ENCODE measurements at places on chromosomes 1 and 21.
A peak's percentile ranks its signal among the peaks of the same experiment; 100 is the strongest.

DNA sequence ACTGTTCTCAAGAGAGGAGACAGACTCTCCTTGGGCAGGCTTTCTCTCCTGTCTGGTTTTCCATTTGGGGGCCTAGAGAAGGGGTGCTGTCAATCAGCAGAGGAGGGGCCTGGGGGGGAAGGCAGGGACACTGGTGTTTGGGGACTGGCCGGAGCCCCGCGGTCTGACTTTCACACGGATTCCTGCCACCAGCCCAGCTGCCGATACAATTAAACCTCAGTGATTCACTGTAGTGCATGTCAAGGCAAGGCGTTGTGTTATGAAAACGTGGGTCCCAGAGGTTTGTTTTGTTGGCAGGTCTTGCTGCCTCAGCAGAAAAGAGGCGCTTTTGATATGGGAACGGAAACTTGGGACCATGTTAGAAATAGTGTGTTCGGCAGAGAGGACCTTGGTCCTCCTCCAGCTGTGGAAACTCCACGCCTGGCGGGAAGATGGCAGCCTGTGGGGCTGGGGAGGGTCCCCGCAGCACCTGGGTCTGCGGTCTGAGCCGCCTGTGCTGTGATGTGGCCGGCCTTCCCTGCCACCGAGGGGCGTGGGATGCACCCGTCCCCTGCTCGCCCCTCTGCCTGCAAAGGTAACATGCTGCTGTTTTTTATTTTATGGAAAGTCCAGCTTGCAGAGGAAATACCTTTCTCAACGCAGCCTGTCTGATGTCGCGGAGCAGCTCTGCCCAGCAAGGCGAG is 47.6 kb downstream of the SPSB1 start:
- no peak for DNase-seq

GRCh38 chr1:27275696-27276095 is 41.3 kb downstream of the WDTC1 start:
- no peak for DNase-seq

DNA sequence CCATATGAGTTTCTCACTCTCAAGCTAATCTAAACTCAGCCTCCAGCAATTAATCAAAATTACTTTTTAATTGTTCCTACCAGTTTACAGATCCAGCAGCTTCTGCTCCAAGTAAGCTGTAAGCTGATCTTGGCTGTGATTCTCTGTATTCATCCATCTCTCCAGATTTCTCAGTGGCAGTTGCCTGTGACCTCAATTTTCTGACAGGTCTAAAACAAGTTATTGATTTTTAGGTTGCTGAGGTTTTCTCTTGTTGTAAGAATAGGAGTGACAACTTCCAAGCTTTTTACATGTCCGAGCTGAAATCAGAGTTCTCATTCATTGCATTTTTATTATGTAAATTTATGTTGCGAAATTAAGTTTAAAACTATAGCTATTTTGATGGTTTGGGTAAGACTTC is 1044.4 kb downstream of the PLA2G4A start:
- DNase-seq = no peak

DNA sequence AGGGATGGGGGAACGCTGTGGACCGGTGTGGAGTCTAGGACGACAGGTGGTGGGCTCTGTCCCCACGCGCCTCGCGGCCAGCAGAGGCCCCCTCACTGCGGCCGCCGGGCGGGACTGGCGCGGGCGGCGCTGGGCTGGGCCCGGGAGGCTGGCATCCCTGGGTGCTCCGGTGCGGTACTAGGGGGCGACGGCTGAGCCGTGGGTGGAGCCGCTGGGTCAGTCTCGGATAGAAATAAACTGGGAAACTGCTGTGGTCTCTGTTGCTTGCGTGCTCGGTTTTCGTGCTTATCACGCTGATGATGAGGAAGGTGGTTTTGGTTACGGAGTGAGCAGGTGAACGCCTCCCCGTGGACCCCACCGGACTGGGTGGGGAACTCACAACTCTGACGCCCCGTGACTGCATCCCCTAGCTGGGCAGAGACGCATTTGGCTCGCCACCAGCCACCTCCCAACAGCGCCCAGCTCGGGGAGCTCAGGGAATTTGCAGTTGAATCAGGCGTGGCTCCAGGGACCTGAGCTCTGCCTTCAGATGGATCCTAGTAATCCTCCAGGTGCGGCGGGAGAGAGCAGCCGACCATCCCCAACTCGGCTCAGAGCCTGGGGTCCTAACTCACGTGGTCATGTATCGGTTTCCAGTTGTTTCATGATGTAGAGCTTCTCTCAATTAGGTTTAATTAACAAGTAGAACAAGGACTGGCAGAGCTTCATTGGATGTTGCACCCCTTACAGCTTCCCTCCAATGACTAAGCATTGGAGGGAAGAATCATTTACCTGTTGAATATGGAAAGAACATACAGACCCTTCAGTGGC is 32.1 kb downstream of the HSD17B7 start:
- DNase-seq = no peak

- peak; percentile 85 for DNase-seq
Observed at GRCh38 chr1:38818175-38818976, 41.2 kb downstream of the RRAGC start.

GRCh38 chr1:160888926-160889325 is 3.9 kb upstream of the ITLN1 start:
- no peak for DNase-seq

- no peak for DNase-seq
Observed at GRCh38 chr1:197987294-197987693, 70.1 kb downstream of the LHX9 start.

GRCh38 chr1:76501136-76501535 is 366.1 kb upstream of the ST6GALNAC5 start:
- DNase-seq = no peak

DNA sequence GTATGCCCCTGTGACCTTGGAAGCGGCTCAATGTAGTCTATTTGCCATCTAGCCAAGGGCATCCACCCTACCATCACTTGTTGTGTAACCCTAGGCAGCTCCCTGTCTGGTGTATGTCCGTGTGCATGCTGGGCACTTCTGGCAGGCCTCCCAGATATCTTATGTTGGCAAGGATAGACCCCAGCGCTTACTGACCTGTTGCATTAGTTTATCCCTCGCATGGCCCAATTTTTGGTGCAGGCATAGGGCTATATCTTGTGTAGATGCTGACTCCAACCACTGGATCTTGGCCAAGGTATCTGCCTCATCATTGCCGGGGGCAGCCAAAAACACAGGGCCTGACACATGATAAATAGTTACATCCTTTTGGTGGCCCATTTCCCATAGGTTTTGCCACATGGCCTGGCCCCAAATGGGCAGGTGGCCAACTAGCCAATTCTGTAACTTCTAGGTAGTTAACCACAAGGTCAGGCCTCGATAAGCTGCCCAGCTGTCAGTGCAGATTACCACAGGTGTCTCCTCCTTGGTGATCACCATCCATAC is 14.0 kb upstream of the TBX19 start:
- no peak for DNase-seq

DNA sequence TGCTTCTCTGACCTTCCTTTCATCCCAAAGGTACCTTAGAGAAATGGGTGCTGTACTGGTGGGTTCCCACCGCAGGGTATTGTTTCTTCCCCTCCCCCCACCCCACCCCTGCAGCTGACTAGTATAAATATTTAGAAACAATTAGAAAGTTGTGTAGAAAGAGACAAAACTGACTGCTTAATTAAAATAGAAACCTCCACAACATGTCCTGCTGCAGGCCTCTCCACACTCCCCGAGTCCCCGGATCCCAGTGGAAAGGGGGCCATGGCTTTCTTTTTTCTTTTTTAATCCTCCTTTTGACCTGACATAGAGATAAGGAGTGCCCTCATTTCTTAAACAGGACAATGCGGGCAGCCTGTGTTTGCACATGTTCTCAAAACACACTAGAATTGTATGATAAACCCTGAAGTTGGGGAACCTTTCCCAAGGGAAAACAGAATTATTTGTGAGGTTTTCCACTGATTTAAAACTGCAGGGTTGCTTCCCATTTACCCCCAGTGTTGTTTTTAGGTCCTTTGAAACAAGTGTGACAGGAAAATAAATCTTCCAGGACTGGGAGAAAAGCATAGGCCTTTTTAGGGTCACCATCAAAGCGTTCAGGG is 1.7 kb downstream of the RHOU start:
- no peak for DNase-seq

- DNase-seq = no peak
Observed at GRCh38 chr1:235929216-235929615, 62.5 kb upstream of the LYST start.

- DNase-seq = no peak
Observed at GRCh38 chr1:222331340-222331739, 216.6 kb downstream of the HHIPL2 start.

DNA sequence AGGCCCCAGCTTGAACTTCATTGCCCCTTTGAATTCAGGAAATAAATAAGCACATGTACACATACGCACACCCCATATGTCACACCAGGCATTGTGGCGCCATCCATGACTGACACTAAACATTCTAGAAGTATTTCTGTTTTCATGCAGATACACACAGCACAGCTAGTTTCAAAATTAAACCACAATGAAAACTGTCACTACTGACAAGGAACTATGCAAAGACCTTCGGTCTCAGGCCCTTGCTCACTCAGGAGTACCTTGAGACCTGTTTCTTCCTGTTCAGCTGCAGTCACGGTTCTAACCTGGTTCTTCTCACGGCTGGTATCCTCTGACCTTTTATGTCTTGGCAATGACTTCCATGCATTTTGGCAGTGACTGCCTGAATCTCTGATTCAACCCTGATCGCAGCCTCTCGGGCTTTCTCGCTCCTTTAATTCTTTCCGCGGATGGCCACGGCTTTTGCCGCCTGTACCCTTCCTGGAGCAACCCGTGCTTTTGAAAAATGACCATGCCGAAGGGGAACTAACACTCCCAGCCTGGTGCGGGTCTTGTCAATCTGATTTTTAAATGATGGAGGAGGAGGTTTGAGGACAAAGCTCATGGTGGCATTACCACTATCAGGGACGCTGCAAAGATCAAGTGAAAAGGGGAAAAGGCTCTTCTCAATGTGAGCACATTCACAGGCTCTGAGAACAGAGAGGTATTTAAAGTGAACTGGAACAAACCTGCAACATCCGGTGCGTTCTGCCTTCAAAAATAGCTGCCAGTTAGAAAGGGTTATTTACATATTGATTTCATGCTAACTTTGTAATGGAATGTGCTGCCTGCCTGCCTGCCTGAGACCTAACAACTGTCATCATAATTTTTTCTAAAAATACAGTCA is 384.6 kb downstream of the RRAGC start:
- no peak for DNase-seq

GRCh38 chr21:37564924-37565529 is 198.5 kb downstream of the DYRK1A start:
- no peak for DNase-seq

DNA sequence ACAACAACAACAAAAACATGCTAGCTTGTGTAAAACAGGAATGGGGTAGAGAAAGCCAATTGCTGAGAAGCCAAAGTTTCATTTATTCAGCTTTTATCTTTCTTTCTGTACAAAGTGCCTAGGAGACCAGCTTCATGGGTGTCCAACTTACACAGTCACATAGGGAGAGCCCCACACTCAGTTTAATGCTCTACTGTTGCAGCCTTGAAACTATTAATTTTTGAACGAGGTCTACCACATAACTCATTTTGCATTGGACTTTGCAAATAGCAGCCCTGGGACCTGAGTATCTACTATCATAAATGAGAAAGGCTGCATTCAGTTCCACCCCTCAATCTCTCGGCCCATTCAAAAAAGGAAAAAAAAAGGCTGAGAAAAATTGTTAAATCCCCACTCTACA is 98.8 kb downstream of the ZNF644 start:
- no peak for DNase-seq

GRCh38 chr1:53402891-53403655 is 56.1 kb upstream of the DMRTB1 start:
- no peak for DNase-seq

GRCh38 chr1:82059959-82060358 is 259.2 kb downstream of the ADGRL2 start:
- DNase-seq = no peak

DNA sequence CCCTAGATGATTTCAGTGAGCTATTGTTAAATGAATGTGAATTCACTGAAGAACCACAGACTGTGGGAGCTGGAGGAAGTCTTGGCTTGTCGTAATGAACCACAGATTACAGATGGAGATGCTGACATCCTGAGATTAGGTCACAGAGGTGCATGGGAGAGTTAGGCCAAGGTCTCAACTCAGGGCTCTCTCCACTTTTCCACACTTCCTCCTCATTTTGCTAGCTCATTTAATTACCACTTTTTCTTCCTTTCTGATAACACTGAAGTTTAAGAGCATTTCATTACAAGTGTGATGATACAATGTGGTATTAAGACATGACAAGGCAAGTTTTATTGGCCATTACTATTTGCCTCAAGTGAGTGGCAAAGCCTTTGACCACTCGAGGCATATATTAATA is 30.8 kb downstream of the ST6GALNAC3 start:
- no peak for DNase-seq

DNA sequence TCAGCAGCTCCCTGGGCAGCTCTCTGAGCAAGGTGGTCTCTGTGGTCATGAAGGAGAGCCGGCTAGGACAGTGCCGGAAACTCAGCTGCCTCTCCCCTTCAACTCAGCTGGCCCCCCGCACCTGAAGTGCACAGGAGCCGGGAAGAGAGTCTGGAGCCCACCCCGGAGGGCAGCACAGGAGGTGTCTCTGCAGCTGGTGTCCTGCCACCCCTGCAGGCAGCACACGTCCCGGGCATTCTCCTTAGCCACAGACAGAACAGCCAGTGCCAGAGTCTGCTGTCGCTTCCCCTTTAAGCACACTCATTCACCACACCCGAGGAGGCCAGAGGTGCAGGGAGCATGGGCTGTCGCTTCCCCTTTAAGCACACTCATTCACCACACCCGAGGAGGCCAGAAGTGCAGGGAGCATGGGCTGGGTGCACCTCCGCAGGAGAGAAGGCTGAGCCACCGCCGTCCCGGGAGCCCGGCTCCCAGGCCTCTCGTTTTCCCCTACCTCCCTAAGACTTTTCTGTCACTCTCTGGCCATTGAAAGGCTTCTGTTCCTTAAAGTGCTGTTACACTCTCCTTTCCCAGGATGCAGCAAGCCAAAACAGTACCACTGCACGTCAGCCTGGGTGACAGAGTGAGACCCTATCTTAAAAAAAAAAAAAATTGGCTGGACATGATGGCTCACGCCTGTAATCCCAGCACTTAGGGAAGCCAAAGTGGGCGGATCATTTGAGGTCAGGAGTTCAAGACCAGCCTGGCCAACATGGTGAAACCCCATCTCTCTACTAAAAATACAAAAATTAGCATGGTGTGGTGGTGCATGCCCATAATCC is 16.9 kb upstream of the SAMD11 start:
- DNase-seq = peak; percentile 56

GRCh38 chr1:84223751-84224432 is 77.6 kb upstream of the SAMD13 start:
- no peak for DNase-seq

All from activated CD8-positive, alpha-beta memory T cell treated with anti-CD3 and anti-CD28 coated beads for 24 hours (primary cell).